ENCODE measurements at places on chromosomes 13 and 19.

DNA sequence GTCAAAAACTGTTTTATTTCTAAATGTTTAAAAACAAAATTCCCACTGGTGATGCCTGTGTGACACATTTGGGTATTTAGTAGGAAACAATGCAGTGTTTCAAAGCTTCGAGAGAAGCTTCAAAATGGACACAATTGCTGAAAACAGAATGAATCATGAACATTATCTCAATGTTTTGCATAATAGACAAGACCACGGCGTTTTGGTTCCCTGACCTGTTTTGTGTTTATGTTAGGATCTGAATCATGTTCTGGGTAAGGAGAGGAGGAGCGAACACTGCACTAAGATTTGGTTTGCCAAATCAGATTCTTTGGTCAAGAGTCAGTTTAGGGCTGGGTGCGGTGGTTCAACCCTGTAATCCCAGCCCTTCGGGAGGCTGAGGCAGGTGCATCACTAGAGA is 42.2 kb downstream of the IFT88 start:
- DNase-seq = no peak

GRCh38 chr19:3857449-3858003 is 11.3 kb downstream of the ZFR2 start:
- DNase-seq = no peak

DNA sequence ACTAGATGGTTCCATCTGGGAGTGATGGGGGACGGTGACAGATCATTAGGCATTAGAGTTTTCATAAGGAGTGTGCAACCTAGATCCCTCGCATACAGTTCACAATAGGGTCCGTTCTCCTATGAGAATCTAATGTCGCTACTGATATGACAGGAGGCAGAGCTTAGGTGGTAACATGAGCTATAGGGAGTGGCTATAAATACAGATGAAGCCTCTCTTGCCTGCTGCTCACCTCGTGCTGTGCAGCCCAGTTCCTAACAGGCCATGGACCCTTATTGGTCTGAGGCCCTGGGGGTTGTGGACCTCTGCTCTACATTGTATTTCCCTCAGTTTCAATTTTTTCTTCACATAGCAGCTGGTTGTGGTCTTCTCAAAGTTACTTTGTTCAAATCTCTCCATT is 56.5 kb downstream of the CDK8 start:
- DNase-seq = no peak

DNA sequence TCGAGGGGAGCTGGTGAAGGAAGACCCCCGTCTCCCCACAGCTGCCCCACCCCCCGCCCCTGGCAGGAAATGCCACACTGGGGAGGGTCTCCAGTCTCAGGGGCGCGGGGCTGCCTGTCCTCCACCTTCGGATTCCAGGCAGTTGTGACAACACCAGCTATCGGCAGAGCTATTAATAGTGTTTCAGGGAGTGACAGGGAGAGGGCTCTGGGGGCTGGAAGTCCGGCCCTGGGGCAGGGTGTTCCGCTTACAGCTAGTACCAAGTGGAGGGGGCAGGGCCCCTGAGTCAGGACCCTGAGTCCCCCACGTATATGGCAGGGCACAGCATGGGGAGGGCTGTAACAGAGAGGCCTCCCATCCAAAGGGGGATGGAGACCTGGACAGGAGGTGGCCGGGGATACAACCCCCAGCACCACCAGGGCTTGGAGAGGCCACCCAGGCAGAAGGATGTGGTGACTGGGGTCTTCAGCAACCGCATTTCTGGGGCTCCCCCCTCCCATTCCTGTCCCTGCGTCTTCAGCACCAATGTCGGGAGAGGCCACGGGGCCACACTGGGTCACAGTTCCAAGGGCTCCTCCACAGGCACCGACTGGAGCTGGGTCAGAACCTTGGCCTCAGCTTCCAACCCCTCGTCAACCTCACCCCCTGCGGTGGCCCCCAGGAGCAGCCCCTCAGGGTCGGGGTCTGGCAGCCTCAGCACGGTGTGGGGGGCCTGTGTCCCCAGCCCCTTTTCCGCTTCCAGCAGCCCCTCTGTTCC is 3.9 kb downstream of the SIX5 start:
- DNase-seq = no peak
